ENCODE measurements at places on chromosomes 4 and X. TPM values are rescaled to one million over a fixed set of nuclear protein-coding genes. Genes with fewer than 3 reads are reported as not detected.

Gene APLN
- polyA plus RNA-seq, result 1.3 TPM

Gene STAP1
- 0.40 TPM for polyA plus RNA-seq

Gene BTC
- 30.0 TPM for polyA plus RNA-seq

Gene ANXA3
- polyA plus RNA-seq, result 7.7 TPM

Gene TRIML2
- not detected for polyA plus RNA-seq

Gene FBXW7
- 17.1 TPM for polyA plus RNA-seq

Gene TEC
- 0.67 TPM for polyA plus RNA-seq

Gene CXCL1
- polyA plus RNA-seq, result 8.2 TPM

Gene F8A2
- polyA plus RNA-seq, result not detected

Gene TKTL2
- not detected for polyA plus RNA-seq

Gene AKAP14
- polyA plus RNA-seq, result 0.47 TPM

Gene GC
- polyA plus RNA-seq, result not detected

Gene POLR2B
- polyA plus RNA-seq, result 31.8 TPM

Gene GATB
- polyA plus RNA-seq, result 10.3 TPM

Gene GPAT3
- polyA plus RNA-seq, result 13.6 TPM

Gene ETDA
- not detected for polyA plus RNA-seq

Gene H2BW2
- polyA plus RNA-seq, result not detected

Gene ADH7
- not detected for polyA plus RNA-seq

Gene CSN2
- not detected for polyA plus RNA-seq

Gene HPGDS
- polyA plus RNA-seq, result 0.70 TPM

Gene UGT2B15
- polyA plus RNA-seq, result not detected

Gene PRR32
- polyA plus RNA-seq, result not detected

Gene HELT
- not detected for polyA plus RNA-seq

Gene FGF5
- 0.03 TPM for polyA plus RNA-seq

Gene TMEM154
- polyA plus RNA-seq, result 0.11 TPM

Gene IRF2
- polyA plus RNA-seq, result 31.7 TPM

Gene UBE2D3
- polyA plus RNA-seq, result 347 TPM

Gene FGFBP2
- polyA plus RNA-seq, result 2.2 TPM

Gene F8A3
- polyA plus RNA-seq, result 10.3 TPM

Gene ANXA10
- polyA plus RNA-seq, result 0.28 TPM

Gene F9
- not detected for polyA plus RNA-seq

Gene ARHGAP10
- 37.1 TPM for polyA plus RNA-seq

Gene VCX2
- not detected for polyA plus RNA-seq

Gene WAS
- polyA plus RNA-seq, result 3.2 TPM

Gene SMIM10
- polyA plus RNA-seq, result 11.1 TPM

Gene TLR8
- 2.1 TPM for polyA plus RNA-seq
